ENCODE measurements at places on chromosomes 2 and 18.

DNA sequence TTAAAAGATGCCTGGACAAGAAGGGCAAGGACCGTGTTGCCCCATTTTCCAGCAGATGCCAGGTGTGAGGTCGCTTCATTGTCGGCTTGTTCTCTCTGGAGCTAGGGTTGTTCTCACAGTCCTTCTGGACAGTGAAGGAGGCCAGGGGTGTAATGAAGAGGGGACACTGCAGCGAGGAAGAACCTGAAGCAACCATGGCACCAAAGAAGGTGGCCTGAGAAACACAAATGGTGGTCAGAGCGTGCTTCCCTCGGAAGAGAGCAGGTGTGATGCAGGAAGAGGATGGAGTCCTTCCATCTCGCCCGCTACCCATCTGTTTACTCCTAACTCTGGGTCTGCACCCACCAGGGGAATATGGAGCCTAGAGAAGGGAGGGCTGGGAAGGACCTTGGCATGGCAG is 50.3 kb upstream of the TWIST2 start:
- no peak for DNase-seq

DNA sequence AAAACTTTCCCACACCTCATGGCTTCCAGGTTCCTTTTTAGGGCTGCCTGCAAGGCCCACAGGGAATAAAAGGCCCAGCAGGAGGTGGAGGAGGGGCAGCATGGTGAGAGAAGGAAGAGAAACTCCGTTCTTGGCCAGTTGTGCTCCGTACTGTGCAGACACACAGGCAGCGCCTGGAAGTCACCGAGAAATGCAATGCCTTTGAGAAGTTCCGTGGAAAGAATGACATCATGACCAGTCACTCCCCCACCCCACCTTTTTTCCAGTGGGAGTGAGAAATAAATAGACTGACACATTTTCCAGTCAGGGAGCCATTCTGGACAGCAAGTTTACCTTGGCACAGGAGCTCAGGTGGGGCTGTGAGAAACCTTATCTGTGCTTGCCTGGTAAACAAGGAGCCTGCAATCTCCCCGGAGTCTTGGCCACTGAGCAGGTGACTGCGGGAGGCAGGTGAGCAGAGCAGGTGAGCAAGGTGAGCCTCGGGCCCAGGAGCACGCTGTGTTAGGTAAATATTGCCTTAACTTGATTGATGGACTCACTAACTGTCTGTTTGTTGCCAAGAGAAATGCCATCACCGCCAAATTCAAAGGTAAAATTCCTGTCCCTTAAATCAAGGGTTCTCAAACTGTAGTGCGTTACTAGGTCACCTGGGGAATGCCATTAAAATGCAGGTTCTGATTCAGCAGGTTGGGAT is 13.5 kb upstream of the LBH start:
- no peak for DNase-seq

DNA sequence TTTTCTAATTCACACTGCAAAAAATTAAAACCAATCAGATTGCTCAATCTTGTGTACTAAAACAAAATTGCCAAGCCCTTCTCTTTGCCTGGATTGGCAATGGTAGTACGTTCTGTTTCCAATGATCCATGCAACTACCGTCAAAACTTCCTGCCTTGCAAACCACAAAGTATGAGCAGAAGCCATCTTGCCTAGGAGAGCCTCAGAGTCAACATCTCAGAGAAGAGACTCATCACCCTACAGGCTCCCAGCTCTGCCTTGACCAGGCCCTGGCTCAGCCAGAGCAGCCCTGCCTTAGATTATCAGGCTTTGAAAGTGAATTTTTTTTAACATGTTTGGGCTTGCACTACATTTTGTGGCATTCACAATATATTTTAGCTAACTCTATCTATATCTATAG is 574.1 kb downstream of the SATB2 start:
- DNase-seq, result no peak

DNA sequence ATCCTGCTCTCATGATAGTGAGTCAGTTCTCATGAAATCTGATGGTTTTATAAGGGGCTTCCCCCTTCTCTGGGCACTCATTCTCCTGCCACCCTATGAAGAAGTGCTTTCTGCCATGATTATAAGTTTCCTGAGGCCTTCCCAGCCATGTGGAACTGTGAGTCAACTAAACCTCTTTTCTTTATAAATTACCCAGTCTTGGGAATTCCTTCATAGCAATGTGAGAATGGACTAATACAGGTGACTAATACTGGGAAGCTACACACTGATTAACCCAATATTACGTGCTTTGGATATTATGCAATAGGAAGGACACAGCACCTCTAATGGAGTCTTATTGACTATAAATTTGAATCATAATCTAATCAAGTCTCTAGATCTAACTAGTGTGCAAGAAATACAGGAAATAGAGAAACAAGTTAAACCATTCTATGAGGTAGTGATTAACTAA is 107.2 kb upstream of the ETAA1 start:
- no peak for DNase-seq

GRCh38 chr18:5543036-5543680 is 639 bp downstream of the EPB41L3 start:
- no peak for DNase-seq

DNA sequence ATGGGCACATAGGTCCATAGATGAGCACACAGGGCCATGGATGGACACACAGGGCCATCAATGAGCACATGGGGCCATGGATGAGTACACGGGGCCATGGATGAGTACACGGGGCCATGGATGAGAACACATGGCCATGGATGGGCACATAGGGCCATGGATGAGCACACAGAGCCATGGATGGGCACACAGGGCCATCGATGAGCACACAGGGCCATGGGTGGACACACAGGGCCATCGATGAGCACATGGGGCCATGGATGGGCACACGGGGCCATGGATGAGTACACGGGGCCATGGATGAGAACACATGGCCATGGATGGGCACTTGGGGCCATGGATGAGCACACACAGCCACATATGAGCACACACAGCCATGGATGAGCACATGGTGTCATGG is 192.6 kb upstream of the HDAC4 start:
- DNase-seq, result no peak

DNA sequence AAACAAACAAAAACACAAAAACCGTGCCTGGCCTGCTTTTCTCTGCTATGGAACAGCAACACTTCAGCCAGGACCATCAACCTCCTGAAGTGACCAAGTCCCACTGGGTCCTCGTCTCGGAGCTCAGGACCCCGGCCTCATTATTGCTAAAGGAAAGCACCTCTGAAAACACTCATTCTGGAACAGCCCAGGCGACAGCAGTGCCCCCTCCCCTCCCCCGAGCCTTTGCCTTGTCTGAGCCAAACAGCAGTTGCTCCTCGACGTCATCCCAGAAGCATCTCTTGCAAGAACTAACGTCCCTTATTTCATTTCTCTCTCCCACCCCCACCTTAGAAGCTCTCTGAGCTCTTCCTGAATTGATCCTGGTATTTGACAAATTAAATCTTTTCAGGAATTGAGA is 27.4 kb downstream of the APCDD1 start:
- DNase-seq, result no peak

DNA sequence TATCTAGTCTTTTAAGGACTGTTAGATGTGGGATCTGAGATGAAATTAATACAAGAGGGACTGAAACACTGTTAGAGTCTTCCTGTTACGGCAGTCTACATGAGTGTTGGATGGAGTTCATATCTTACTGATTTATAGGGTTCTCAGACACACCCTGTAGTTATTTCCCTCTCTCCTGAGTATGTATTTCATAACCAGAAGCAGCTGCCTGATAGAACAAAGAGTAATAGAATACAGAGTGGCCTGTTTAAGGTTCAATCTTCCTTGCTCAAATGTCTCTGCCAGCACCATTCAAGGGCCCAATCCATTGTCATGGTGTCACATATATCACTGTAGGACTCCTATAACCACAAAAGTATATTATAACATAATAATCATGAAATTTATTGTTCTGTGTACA is 1229.1 kb upstream of the ACVR2A start:
- DNase-seq, result no peak

DNA sequence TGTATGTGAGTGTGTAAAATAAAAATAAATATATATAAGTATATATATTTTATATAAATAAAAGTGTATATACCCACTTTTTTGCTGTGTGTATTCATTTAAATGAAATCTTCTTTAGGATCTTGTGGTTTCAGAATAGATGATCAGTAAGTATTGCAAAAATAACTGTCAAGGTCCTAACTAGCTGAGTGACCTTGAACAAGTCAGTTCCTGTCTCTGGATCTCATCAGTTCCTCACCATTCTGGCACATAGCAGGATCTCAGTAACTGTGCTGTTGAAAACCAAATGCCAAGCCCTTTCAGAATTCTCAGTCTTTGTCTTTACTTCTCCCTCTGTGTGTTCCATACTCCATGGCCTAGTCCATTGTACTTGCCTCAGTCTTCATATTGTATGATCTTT is 115.3 kb upstream of the CXCR4 start:
- no peak for DNase-seq

DNA sequence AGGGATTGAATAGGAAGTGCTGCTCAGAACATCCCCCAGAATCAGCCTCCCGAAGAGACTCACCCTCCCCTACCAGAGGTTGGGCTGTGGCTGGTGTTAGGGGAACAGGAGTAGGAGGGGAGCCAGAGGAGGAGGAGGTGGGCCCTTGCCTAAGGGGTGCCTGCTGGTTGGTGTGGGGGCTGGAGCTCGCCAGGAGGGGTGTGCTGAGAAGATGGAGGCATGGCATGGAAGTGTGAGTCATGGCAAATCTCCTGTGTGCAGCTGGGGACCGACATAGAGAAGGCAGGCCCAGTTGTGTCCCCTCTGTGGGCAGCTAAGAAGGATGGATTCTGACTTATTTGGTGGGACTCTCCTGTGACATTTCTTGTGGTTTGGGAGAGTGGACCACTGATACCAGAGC is 73.7 kb downstream of the DGKD start:
- DNase-seq, result peak; percentile 14

DNA sequence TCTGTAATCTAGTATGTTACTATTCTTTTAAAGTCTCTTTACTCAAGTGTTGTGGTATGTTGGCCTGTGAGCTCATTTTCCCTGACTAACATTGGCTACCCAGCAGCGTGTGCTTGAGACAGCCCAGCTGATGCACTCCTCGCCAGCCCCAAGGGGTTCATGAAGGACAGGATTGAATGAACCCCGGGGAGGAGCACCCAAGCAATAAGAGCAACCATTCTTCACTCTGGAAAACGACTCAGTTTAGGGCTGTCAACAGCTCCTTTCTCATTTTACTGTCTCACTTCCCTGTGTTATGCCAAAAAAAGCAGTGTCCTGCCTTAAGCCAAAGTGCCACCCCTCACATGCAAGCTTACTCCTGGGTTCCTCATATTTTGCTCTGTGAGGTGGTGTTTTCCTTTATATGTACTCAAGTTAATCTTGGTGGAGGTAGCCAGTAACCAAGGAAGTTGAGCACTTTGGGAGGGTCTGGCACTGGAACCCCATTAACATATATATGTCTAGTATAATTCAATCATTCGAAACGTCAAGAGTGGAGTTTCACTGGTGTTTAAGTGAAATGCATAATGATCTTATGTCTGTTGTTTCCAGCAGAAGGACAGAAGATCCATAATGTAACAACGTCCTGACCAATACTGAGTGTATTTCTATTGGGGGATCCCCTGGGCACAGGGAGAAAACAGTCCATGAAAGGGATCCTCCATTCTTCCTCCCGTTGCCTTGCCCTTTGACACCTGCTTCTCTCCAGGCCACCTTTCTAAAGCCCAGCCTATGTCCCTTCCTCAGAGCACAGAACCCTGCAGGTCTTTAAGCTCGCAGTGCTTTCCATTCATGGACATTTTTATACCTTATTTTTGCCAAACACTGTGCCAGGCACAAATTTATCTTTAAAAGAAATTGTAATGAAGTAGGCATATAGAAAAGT is 43.2 kb downstream of the ATIC start:
- DNase-seq, result no peak

DNA sequence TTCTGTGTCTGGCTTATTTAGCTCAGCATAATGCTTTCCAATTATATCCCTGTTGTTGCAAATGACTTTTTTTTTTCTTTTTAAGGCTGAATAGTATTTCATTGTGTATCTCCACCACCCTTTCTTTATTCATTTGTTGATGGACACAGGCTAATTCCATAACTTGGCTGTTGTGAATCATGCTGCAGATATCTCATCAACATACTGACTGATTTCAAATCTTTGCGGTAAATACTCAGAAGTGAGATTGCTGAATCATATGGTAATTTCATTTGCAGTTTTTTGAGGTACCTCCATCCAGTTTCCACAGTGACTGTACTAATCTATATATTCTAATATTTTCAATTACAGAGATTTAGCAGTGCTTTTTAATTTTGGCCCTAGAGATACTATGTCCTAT is 266.2 kb downstream of the TMX3 start:
- DNase-seq, result no peak

DNA sequence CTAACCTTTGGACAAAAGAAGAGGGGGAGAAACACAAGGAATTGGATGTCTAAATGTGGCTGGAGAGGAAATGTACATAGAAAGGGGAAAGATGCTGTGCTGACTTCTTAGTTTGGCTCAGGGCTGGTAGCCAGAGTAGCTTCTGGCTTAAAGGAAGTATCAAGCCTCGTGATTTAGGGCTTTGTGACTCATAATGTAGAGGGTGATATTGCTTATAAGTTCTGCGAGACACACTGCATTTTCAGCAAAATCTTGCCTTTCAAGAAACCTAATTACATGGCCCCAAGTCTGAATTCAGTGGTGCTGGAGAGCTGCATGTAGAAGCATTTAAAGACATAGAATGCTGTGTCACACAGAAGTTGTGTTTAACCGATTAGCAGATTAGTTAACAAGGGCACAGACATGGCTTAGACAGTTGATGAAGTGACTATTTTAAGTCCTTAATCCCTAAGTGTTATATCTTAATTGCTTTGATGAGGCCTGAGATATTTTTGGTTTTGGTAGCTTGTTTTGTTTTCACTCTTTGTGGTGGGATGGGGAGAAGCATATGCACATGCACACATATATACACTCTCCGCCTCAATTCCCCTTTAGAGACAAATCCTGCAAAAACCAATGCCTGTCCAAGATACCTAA is 66.4 kb downstream of the EPAS1 start:
- DNase-seq, result no peak

DNA sequence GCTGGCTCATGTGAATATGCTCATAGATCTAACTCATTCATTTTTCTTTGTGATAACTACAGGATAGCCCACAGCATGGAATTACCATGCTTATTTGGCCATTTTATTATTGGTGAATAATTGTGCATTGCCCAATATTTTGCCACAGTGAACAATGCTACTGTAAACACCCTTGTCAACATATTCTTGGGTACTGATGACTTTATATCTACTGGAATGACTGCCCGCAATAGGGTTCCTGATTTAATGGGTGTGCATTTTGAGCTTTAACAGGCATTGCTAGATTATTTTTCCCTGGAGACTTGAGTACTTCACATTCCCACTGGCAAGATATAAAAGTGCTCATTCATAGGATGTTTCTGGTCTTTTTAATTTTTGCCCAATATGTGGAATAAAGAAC is 42.7 kb upstream of the EVA1A start:
- DNase-seq, result no peak

DNA sequence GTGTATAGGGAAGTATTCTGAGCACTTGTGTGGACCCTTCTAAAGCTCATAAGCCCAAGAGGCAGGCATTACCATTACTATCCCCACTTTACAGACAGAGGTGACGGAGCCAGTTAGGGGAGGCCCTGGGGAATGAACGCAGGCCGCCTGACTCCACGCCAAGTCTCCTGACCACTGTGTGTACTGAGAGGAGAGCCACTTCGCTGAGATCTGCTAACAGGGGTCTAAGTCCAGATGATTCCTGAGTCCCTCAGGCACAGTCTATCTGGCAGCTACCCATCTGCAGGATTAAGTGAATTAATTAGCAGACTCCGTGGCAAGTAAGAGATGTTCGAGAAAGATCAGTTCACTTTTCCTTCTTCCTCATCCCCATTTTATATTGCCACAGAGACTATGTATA is 13.7 kb downstream of the CYB5A start:
- DNase-seq, result peak; percentile 60

Data from liver (tissue), 10 donors.